ENCODE measurements at places on chromosomes 4 and X.

DNA sequence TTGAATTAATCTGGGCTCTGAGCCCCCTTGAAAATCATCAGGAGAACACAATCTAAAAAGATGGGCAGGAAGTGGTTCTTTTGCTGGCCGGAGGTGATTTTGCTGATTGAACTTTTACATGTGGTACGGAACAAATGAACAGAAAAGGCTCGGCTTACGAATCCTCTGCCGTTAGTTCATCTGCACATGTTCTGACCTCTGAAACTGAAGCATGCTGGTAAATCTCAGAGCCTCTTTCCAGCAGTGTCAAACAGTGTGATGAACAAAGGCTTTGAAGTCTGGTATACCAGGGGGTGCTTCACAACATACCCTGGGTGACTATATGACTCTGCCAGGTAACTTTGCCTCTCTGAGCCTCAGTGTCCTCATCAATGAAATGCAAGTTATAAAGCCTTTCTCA, 194.2 kb upstream of the C1QTNF7 start:
- DNase-seq = no peak

- no peak for DNase-seq
Observed at GRCh38 chr4:7950301-7951092, 10.8 kb upstream of the AFAP1 start.

DNA sequence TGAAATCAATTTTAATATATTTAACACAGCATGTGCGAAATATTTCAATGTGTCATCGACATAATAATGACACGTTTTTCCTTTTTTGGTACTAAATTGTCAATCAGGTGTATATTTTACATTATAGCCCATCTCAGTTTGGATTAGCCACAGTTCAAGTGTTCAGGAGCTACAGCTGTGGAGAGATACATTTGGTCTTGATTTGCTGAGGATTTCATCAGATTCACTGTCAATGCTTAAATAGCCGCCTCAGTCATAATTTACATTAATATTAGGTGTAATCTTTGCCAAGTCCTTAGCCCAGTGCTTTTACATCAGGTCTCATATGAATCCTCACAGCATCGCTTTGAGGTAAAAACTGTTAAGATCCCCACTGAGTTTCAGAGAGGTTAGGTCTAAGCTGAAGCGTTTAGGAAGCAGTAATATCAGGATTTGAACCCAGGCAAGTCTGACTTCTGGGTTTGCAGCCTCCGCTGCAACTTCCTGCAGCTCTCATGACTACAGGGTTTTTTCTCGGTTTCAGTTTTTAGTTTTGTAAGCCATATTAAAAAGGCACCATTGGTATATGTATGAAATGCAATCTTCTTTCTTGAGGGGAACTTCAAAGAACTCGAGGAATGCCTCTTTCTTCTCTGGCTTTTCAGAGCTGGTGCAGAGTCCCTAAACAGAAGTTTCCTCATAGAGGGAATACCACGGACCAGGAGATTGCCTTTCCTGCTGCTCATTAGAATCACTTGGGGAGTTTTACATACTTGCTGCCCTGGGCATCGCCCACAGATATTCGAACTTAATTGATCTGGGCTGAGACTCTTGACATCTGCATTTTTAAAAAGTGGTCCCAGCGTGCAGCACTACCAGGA, 6.4 kb downstream of the MTM1 start:
- no peak for DNase-seq

DNA sequence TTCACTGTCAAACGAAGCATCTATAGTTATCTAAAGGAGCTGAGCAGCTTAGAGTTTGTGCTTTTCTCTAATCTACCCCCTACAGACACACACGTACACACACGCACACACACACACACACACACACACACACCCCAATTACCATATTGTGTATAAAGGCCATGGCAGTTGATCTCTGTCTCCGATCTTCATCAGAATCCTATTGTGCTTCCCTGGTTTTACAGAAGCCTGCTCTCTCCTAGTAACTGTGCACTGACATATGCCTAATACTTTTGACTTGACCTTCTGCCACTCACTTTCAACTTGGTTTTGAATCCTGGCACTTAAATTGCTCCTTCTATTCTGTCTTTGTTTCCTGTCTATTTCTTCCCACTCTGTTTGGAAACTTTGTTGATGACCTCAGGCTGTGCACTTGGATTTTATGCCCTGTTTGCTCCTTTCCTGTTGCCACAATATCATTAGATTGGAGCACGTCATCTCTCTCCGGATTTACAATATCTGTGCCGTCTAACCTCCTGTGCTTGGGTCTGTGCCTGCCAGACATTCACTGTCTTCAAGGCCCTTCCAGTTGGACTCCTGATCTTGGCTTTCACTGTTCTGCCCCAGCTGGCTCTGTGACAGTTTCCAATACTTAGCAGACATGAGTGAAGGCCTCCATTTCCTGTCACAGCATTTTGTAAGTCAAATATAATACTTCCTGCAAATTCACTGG, 928.1 kb downstream of the FAT4 start:
- DNase-seq = no peak

DNA sequence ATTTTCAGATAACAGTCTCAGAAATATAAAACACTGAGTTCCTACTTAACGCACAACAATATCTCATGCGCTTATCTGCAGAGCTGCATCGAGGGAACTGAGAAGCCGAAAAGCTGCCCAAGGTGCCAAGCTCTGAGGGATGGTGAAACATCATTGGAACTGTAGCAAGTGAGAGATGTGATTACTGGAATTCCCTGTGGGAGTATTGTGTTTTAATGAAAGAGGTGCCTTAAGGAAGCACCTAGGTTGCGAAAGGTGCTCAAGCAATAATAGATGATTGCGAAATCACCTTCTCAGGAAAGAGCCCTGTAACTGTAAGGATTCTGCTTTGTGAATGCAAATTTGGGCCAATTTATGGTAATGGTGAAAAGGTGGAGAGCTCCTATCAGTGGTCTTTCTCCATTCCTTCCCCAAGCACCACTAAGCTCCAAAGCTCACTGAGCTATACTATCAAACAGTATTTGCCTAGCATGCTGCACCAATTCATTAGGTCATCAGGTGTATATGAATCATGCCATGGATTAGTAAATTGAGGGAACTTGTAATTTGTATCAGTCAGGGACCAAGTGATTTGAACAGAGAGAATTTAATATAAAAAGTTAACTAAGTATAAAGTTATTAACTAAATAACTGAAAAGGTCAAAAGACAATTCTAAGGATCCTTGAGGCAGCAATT, 59.0 kb upstream of the ATP8A1 start:
- no peak for DNase-seq

- no peak for DNase-seq
Observed at GRCh38 chr4:7988437-7988836, 48.8 kb upstream of the AFAP1 start.

DNA sequence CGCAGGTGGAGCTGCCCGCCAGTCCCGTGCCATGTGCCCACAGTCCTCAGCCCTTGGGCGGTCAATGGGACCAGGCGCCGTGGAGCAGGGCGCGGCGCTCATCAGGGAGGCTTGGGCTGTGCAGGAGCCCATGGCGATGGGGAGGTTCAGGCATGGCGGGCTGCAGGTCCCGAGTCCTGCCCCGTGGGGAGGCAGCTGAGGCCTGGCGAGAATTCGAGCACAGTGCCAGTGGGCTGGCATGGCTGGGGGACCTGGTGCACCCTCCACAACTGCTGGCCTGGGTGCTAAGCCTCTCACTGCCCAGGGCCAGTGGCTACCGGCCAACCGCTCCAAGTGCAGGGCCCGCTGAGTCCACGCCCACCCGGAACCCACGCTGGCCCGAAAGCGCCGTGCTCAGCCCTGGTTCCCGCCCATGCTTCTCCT, 646.5 kb downstream of the GABRG1 start:
- DNase-seq = no peak

- DNase-seq = no peak
Observed at GRCh38 chr4:138890891-138891570, 124.5 kb upstream of the NOCT start.

DNA sequence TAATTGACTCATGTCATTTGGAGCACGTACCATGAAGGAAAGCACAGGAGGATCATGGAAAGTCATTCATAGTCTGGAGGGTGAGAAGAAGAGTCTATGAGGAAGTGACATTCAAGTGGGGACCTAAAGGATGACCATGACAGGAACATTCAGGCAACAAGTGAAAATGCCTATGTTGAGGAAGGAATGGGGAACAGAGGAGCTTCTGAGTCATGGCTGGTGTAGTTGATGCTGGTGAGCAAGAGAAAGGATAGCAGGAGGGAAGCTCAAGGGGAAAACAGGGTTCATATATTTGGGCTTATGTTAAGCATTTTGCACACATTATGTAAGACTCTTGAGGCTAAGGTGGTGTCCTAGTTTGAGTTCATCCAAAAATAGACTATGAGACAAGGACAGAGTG, 318.6 kb downstream of the HNRNPD start:
- DNase-seq = no peak

- no peak for DNase-seq
Observed at GRCh38 chrX:319579-320125, 1.1 kb upstream of the GTPBP6 start.

GRCh38 chr4:111960241-111960667, 185.0 kb upstream of the FAM241A start:
- no peak for DNase-seq

DNA sequence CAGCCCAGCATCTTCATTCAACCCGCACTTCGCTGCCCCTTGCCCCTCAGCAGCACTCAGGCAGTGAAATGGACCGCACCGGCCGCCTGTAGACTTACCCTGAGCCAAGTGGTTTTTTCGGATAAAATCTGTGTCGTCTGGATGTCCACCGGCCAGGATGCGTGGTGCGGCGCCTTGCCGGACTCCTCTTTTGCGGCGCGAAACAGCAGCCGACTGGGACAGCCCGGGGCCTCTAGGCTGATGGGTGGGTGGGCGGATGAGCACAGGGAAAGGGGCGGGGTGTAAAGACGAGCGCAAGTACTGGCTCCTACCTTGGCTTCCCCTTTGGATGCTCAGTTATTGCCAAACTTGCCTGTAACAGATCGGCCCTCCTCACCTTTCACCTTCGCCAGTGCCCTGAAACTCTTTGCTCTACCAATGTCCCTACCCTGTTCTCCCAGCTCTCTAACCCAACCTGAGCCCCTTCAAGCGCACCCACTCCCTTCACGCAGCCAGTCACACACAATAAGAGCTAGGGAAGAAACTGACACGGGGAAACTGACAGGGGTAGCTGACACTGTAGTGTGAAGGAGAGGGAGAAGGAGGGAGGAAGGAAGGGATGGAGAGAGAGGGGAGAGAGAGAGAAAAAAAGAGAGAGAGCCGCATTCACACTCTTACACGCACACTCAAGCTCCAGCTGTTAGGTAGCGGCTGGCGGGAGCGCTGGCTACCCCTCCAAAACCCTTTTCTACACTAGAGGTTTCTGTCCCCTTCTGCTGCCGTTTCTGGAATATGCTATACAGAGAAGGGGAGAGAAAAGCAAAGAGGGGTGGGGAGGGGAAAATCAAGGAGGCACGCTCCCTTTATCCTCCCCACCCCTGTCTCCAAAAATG, 559 bp downstream of the TRPC5 start:
- no peak for DNase-seq

DNA sequence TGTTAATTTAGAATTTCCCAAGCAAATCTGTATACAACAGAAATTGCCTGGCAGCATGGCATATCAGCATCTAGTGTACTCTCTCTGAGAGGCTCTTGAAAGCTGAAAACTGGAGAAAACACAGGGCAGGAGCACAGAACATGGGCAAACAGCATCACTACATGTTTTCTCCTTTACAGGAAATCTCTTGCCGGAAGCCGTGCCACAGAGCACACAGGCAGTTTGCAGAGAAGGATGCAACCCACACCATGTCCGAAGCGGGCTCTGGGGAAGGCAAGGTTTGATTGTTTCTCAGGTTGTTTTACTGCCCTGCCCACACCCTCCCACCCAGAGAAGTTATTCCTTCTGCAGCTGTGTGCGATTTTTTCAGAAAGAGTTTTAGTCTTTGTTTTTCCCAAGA, 41.1 kb upstream of the FAM9C start:
- no peak for DNase-seq

- no peak for DNase-seq
Observed at GRCh38 chrX:39144323-39144722, 343.1 kb downstream of the MID1IP1 start.

DNA sequence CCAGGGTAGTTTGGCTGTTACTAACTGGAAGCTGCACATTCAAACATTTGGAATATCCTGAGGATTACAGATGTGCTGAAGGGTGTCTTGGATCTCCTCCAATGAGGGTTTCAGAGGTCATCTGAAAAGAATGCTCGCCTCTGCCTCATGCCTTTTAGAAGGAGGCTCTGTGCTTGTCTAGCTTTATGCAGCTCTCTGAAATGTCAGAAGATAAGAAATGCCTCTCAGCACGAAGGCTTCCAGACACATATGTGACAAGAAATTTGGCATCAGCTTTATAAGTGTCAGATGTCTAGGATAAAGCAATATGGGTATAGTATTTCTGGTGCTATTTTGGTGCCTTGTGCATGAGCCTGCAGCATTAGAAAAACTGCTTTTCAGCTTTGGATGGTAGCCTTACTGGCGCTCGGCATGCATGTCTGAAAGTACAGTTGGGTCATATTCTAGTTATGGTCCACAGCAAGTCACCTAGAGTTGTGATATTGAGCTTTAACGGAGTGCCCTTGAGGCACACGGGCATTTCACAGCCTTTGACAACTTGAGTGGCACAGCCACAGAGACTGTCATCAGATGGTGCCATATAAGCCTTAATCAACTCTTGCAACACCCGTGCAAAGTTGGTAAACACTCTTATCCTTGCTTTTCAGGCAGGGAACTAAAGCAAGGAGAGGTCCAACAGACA, 70.8 kb upstream of the PGRMC2 start:
- DNase-seq = no peak

- DNase-seq = no peak
Observed at GRCh38 chr4:59044286-59044900, 1934.2 kb upstream of the IGFBP7 start.

- no peak for DNase-seq
Observed at GRCh38 chrX:129125122-129125914, 398.0 kb downstream of the SMARCA1 start.

DNA sequence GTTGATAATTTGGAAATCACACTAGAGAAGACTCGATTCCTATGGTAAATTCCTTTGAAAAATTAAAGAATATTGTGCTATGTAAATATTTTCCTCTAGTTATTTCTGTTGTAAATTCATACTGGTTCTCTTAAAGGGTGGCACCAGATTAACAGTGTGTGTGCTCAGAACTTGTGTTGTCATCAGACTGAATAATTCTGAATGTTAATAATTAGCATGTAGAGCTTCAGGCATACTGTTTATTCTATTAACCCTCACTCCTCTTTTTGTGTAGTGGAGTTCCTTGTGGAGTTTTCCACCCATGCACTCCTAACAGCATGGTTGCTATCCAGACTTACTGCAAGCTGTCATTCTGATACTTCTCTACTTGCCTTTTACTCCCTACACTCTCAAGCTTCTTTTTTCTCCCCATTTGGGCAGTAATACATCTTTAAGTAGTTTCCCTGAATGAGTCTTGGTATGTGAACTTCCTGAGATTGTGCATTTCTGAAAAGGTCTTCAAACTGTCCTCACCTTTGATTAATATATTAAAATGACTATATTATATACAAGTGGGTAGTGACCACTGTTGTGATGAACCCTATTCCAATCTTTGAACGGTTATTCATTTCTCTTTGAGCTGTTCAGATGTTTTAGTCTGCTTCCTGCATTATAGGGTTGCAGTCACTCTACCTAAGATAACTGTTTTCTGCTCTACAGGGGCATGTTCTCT, 29.9 kb upstream of the RTL8A start:
- no peak for DNase-seq
